Renal pelvis (tissue), 12 donors: ENCODE measurements at places on chromosomes 6 and 20.
A peak's percentile ranks its signal among the peaks of the same experiment; 100 is the strongest.

GRCh38 chr6:25619217-25619616 is 32.8 kb upstream of the SCGN start:
- DNase-seq, result no peak

DNA sequence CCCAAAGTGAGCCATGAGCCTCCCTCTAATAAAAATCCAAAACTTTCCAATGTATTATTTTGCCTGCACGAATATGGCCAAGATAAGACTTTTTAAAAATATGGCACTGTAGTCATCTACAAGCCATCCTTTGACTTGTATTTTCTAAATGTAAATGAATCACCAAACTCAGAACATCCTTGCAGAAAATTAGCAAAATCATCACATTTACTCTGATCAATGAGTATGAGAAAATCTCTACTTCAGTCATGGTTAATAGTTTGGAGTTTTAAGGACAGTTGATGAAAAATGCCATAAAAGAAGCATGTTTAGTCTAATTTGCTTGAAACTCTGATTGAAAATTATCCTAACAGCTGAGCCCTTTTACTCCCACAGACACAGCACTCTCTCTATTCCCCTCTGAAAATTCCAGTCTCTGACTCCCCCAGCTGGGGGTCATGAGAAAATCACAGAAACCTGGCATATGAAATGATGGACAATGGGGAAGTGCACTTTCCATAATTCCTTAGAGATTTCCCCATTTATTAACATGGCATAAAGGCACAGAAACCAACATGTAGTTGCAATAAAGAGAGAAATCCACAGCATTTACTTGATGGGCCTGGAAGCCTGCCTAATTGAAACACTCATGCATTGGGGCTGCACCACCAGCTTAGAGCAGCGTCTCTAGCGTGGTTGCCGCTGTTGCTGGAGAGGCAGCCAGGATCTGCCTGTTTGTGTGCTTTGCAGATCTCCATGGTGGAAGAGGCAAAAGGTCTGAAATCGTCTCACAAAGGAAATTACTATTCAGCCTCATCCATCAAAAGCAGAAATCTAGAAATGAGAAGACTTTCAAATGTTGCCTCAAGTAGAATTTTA is 214.0 kb downstream of the WDR27 start:
- DNase-seq, result peak; percentile 38

GRCh38 chr6:170186006-170186935 is 104.6 kb downstream of the DLL1 start:
- DNase-seq, result no peak

DNA sequence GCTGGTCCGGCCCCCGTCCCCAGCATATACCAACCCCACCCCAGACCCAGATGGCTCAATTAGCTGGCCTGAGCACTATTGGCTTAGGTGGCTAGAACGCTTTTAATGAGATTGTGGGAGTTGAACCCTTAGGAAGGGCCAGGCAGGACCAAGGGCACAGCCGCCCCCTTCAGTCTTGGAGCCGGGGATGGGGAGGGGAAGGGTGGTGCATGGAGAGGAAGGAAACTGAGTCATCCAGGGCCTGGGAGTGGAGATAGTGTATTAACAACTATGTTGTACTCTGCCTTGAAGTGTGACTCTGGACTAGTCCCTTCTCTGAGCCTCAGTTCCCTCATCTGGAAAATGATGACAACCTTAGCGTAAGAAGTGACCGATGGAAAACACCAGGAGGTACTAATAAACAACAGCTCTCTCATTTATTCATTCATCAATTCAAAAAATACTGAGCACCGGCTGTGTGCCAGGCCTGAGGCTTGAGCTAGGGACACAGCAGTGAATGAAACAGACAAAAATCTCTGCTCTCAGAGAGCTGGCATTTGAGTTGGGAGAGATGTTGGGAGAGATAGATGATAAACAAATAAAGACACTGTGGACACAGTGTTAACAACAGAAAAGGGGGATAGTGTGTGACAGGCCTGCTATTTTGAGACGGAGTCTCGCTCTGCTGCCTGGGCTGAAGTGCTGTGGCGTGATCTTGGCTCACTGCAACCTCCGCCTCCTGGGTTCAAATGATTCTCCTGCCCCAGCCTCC is 11.5 kb downstream of the PEDS1 start:
- no peak for DNase-seq

GRCh38 chr20:49983123-49983847 is 505 bp downstream of the SNAI1 start:
- no peak for DNase-seq
